ENCODE measurements at places on chromosomes 2 and 18. TPM values are rescaled to one million over a fixed set of nuclear protein-coding genes. Genes with fewer than 3 reads are reported as not detected.
A peak's percentile ranks its signal among the peaks of the same experiment; 100 is the strongest.

- no peaks in the 10 kb centered on the region for H3K4me1 ChIP-seq
- no peak overlapping the region for H3K27ac ChIP-seq
Observed at GRCh38 chr18:63819786-63820185, 44.6 kb downstream of the SERPINB7 start.

DNA sequence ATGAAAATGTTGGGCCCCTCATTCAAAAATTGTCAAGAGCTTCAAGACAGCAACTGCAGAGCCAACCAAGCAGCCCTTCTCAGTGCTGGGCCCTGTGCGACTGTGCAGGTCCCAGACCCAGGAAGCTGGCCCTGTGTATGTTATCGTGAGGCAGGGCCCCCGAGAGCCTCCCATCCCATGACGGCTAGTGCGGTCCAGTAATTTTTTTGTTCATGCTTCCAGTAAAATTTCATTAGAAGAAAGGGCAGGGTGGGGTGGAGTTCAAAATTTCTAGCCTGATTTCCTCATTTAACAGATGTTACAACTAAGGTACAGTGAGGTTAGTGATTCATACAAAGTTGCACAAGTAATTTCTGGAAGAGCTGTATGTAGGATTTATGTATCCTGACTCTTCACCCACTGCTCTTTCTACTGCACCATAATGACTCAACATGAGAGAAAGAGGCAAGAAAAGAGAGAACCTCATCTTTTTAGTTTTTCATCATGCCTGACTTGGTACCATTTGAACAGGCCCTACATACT is 105.5 kb downstream of the ZEB2 start:
- H3K4me3 ChIP-seq: no peak overlapping the region
- H3K27me3 ChIP-seq: no peaks in the 10 kb centered on the region
- H3K27ac ChIP-seq: peak overlapping the region; percentile 66
- H3K4me1 ChIP-seq: peaks cover 34% of the 10 kb centered on the region
- DNase-seq: peak; percentile 75
- peaks cover 29% of the 10 kb centered on the region for H3K36me3 ChIP-seq

Gene ASIC4
- total RNA-seq: 0.53 TPM

- no peak for DNase-seq
- H3K27ac ChIP-seq: peak overlapping the region; percentile 67
- H3K4me3 ChIP-seq: no peak overlapping the region
- no peaks in the 10 kb centered on the region for H3K27me3 ChIP-seq
- H3K4me1 ChIP-seq: peaks cover 65% of the 10 kb centered on the region
Observed at GRCh38 chr2:46119453-46119852, 177.8 kb upstream of the EPAS1 start.

DNA sequence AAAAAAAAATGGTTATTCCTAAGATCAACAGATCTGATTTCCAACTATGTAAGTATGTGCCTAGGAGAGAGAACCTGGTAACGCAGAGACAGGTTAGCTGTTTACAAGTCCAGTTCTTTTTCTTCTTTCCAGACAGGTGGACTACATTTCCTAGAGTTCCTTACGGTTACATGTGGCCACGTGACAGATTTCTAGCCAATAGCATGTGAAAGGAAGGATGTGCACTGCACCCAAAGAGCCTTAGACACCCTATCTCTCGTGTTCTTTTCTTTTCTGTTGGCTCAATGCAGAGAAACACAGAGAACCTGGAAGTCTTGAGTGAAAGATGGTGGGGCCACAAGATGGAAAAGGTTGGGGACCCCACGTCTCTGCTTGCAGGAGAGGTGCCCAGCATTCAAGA is 375.9 kb downstream of the TNS1 start:
- H3K36me3 ChIP-seq: no peaks in the 10 kb centered on the region
- H3K4me3 ChIP-seq: no peak overlapping the region
- no peaks in the 10 kb centered on the region for H3K27me3 ChIP-seq

GRCh38 chr2:98378901-98379300 is 32.6 kb downstream of the CNGA3 start:
- H3K36me3 ChIP-seq: no peaks in the 10 kb centered on the region
- peak overlapping the region; percentile 36 for H3K27ac ChIP-seq
- H3K4me1 ChIP-seq: peaks cover 17% of the 10 kb centered on the region
- peaks cover 7% of the 10 kb centered on the region for H3K27me3 ChIP-seq

Gene RBM44
- total RNA-seq: 0.59 TPM

GRCh38 chr2:157424374-157424773 is 19.5 kb downstream of the CYTIP start:
- peaks cover 11% of the 10 kb centered on the region for H3K36me3 ChIP-seq
- DNase-seq: no peak
- no peaks in the 10 kb centered on the region for H3K27me3 ChIP-seq
- peaks cover 15% of the 10 kb centered on the region for H3K4me1 ChIP-seq

Gene SP100
- total RNA-seq: 162 TPM

GRCh38 chr2:43132683-43133301 is 93.6 kb downstream of the ZFP36L2 start:
- H3K27me3 ChIP-seq: no peaks in the 10 kb centered on the region
- peaks cover 98% of the 10 kb centered on the region for H3K4me1 ChIP-seq
- no peak for DNase-seq
- peak overlapping the region; percentile 88 for H3K27ac ChIP-seq
- no peak overlapping the region for H3K4me3 ChIP-seq

- H3K27me3 ChIP-seq: no peaks in the 10 kb centered on the region
- H3K27ac ChIP-seq: no peak overlapping the region
- H3K36me3 ChIP-seq: no peaks in the 10 kb centered on the region
- H3K4me1 ChIP-seq: peaks cover 3% of the 10 kb centered on the region
- H3K4me3 ChIP-seq: no peak overlapping the region
- peak; percentile 60 for DNase-seq
Observed at GRCh38 chr2:202104286-202104870, 31.3 kb downstream of the KIAA2012 start.

Gene RAMP1
- total RNA-seq: 5.1 TPM
